Activated CD8-positive, alpha-beta T cell treated with anti-CD3 and anti-CD28 coated beads, Interleukin-2, amount 10 ng/mL, durations not matched to agents 7 days and 5 days (primary cell): ENCODE measurements at places on chromosomes 12 and 14. TPM values are rescaled to one million over a fixed set of nuclear protein-coding genes. Genes with fewer than 3 reads are reported as not detected.
A peak's percentile ranks its signal among the peaks of the same experiment; 100 is the strongest.

GRCh38 chr12:123928274-123928865, 44.3 kb downstream of the CCDC92 start:
- no peak for DNase-seq

The ADAMTS20 gene
- not detected for total RNA-seq

DNA sequence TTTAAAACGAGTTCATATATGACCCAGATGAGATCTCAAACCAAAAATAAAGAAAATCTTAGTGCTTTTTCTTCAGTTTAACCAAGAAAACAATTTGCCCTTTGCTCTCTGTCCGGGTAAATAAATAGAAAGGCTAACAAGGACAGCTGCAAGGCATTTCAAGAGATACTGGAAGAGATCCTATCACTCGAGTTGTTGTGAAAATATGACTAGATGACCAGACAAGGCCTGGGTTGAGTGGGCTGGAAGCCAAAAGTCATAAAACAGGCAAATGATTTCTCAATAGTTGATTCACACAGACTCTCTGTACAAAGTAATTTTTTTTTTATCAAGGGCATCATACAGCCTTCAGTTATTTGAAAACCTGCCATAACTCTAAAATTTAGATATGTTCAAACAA, 55.9 kb upstream of the AVPR1A start:
- DNase-seq, result no peak

GRCh38 chr14:72479461-72479931, 414.4 kb downstream of the DPF3 start:
- no peak for DNase-seq

GRCh38 chr14:21525962-21526671, at the start of gene SALL2:
Gene SALL2 (minus strand): TSS chr14:21526346. CDS start chr14:21526127, 219 bp downstream.
- DNase-seq, result peak; percentile 70

GRCh38 chr14:104752423-104752734, 568 bp upstream of the SIVA1 start:
- no peak for DNase-seq

The RPL6 gene
- 1,104 TPM for total RNA-seq

GRCh38 chr14:81802341-81802740, 268.7 kb upstream of the SEL1L start:
- DNase-seq, result no peak

DNA sequence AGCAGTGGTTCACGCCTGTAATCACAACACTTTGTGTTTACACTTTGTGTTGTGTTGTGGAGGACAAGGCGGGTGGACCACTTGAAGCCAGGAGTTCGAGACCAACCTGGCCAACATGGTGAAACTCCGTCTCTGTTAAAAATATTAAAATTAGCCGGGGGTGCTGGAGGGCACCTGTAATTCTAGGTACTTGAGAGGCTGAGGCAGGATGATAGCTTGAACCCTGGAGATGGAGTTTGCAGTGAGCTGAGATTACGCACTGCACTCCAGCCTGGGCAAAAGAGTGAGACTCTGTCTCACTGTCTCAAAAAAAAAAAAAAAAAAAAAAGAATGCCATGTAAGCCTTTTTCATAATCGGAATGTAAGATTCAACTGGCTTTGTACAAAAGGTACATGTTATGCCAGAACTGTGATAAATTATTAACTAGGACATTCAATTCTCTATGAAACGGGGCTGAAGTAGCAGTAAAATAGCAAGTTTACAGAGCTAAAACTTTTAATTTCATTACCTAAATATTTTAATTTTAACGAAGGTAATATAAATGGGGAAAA, 13.9 kb upstream of the PITPNM2 start:
- no peak for DNase-seq

GRCh38 chr12:131671276-131671675, 39.6 kb upstream of the SFSWAP start:
- no peak for DNase-seq

GRCh38 chr12:52233462-52234207, 592 bp downstream of the KRT7 start:
- DNase-seq, result no peak

The PLEKHG7 gene
- total RNA-seq, result not detected

The MMP19 gene
- total RNA-seq, result not detected

The NKX2-1 gene
- total RNA-seq, result not detected

- DNase-seq, result no peak
Observed at GRCh38 chr14:63533474-63533873, 9.7 kb downstream of the PPP2R5E start.

The LRRC43 gene
- total RNA-seq, result not detected

DNA sequence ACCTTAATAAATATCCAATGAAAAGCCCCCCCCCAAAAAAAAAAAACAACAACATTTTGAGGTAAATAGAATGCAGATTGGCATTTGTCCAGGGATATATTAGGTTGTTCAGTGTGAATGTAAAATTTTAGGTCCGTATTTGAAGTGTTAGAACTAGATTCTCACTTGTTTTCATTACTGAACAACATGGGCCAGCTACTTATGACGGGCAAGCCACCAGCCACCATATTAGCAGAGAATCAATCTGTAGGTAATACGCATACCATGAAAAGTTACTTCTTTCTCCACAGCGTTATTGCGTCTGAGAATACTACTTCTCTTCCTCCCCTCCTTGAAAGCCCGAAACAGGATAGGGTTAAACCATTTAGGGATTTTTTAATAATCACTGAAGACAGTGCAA, 5.4 kb downstream of the FLRT2 start:
- no peak for DNase-seq

DNA sequence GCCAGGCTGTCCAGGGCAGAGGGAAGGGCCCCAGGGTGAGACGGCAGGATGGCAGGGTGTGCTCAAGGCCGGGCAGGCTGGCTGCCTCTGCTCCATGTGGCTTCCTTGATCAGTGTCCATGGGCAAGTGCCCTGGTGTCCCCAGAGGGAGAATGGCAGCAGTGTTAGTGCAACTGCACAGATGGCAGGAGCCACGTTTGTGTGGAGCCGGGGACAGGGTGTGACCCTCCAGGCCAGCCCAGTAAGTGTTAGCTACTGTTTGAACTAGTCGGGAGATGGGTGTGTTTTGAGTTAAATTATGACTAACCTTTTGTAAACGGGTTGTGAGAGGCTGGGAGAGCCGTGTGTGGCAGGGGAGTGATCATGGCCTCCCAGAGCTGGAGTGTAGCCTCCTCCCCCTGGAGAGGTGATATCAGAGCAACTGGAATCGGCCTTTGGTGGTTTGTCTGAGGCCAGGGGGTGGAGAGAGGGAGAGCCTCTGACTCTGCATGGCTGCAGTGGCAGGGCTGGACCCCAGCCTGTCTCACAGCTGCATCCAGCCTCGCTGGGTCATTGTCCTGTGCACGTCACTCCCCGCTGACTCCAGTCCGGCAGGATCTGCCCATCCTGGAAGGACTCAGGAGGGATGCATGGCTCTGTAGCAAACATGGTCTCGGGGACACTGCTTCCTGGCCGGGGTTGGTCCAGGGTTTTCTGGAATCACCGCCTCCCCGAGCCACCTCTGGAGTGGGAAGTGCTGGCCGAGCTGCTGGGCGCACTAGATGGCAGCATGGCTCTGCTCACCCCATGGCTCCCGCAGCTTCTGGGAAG, 27.8 kb downstream of the AACS start:
- no peak for DNase-seq

- DNase-seq, result no peak
Observed at GRCh38 chr14:105876158-105876557, 349.8 kb downstream of the TMEM121 start.
